ENCODE measurements at places on chromosomes 5 and 9.

DNA sequence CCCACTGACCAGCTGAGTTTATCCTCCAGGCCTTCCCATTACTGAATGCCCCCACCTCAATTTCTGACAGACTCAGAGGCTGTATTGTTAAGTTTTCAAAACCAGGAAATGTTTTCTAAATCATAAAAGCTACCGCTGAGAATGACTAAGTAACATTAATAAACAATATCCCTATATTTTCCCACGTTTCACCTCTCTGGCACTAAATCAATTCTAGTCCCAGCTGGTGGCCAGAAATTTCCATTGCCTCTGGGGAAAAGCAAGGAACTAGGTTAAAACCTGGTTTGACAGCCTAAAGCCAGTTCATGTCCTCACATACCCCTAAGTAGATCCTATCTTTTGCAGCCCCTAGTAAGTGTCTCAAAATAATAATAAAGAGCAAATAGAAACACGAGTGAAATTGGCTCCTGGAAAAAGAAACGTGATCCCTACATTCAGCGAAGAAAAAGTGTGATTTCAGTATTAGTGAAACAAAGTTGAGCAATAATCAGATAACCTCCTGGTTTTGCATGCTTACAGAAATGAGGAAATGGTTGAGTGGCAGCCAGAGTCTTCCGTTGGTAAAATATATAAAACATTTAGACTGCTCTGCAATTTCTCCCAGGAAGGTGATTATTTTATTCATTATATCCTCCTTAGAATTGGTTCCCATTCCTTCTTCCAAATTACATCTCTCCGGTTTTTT lies 110.9 kb downstream of the ESM1 start:
- DNase-seq: no peak

DNA sequence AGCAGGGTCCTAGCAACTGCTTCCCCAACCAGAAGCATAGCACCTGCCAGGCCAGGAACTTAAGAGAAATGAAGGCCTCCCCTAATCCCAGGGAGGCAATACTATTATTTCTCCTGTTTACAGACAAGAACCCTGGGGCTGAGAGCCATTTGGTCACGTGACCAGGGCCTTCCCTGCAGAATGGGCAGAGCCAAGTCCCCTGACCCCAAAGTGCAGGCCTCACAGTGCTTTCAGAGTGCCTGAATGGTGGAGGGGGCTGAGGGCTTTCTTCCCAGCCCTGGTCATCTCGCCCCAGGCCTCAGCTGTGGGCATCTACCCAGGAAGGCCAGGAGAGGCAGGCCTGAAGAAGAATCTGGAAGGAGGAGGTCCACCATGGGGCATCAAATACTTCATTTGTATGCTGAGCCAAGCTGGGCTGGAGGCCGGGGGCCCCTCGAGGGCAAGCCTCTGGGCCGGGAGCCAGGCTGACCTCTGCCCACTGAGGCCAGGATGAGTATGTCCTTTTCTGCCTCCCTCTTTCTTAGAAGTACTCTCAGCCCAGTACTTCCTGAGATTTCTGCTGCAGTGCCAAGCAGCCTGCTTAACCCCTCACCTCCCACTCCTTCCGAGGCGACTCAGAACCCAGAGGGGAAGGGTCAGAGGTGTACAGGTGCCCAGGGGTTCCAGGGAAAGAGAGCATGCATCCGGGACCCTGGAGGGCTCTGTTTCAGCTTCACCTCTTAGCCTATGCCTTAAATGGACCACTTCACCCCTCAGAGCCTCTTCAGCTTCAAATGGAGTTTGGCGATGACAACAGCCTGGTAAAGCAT lies 18.9 kb upstream of the DUSP1 start:
- no peak for DNase-seq

DNA sequence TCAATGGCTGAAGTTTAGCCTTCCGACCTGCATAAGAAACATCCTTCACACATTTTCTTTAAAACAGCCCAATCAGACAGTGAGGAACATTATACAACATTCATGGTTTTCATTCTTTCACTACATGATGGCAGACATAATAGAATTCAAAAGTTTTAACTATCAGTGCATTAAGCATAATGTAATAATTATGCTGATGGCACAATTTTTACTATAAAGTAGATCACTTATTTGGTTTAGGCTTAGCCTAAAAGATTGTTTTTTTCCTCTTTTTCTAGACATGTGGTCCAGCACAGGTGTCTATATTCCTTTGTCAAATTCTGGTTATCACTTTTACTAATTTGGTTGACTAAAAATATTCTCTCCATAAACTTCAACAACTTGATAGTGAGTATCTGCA lies 46.5 kb downstream of the EFNA5 start:
- no peak for DNase-seq

GRCh38 chr9:131845305-131846298 lies 105.7 kb upstream of the RAPGEF1 start:
- DNase-seq: no peak

GRCh38 chr5:40412771-40413170 lies 266.9 kb upstream of the PTGER4 start:
- no peak for DNase-seq

DNA sequence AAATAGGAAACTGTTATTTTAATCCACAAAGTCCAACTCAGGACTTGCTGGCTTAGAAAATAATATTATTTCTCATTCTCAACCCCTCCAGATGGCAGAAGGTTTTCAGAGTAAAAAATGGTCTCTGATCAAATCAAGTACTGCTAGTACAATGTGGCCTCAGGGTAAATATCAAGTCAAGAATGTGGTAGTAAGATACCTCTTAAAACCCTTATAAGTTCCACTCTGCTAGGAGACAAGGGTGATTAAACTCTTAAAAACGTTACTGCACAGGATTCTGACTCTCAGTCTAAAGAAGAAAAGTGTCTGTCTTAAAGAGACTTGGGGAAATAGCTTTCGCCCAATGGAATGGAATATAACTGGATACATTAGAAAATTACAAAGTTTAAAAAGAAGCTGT lies 120.8 kb upstream of the PDE4D start:
- DNase-seq: no peak

GRCh38 chr5:163478126-163478981 lies 17.9 kb downstream of the HMMR start:
- no peak for DNase-seq

DNA sequence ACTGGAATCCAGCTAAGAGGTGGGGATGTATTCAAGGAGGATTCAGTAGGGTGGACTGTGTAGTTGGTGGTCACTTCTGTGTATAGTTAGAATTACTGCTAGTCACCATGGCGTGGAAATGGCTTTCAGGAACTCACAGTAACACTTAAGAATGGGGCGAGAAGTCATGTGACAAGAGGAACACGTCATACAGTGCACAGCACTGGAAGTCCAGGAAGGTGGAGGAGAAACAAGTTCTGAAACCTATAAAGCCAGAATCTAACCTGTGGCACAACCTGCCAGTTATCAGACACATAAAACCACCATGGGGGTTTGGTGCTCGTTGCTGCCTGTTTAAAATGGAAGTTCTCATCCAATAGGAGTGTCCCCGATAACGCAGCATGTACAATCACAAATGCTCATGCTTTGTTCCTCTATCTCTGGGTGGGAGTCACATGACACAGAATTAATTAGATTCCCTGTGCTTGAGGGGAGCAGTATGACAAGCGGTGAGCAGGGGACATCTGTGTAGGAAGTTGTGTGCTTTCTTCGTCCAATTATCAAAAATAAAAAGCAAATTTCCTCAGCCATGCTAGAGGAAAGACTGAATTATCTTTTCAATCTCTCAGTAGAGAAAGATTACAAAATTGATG lies 193.0 kb downstream of the SPOCK1 start:
- no peak for DNase-seq

DNA sequence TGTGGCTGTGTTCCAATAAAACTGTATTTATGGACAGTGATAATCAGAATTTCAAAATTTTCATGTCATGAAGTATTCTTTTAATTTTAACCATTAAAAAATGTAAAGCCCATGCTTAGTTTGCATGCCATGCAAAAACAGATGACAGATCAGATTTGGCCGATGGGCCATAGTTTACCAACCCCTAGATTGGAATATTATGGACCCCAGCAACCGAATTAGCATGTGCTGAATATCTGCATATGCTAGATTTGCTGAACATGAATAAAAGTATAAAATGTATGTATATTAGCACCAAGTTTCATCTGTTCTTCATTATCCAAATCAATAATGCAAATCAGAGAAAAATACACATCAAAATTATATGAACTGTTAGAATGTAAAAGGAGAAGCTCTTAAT lies 158.5 kb upstream of the PPP1R2B start:
- DNase-seq: no peak

Measured in NCI-H1105 treated with DMSO at 0.1 percent for 48 hours (cell line).